Hematopoietic multipotent progenitor cell treated with erythropoietin and hydrocortisone succinate and interleukin-3 and kit ligand, for 6 days (in vitro differentiated cells): ENCODE measurements at places on chromosomes 1 and 21.
A peak's percentile ranks its signal among the peaks of the same experiment; 100 is the strongest.

DNA sequence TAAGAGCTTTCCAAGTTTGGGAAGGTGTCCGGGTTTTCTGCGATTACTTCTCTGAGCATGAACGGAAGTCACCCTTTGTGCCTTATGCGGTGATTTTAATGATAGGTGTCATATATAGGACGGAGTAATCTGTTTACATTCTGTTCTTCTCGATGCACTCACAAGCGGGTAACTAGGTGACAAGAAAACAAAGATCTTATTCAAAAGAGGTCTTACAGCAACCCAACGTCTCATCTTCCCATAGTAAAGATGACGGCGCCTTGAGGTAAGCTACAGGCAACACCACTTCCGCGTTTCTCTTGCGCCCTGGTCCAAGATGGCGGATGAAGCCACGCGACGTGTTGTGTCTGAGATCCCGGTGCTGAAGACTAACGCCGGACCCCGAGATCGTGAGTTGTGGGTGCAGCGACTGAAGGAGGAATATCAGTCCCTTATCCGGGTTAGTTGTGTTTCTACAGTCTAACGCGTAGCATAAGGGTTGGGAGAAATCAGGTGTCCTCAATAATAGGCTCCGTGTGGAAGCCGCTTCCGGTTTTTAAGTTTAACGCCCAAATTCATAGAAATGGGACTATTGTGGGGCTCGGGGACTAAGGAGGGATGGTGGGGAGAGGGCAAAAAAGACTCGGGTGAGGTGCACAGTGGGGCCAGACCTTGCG, at the start of gene UFC1:
UFC1 (plus strand) TSS at position 297 of the 656 bp plus-strand sequence; CDS start at position 317, 20 bp downstream.
- DNase-seq = peak; percentile 97

DNA sequence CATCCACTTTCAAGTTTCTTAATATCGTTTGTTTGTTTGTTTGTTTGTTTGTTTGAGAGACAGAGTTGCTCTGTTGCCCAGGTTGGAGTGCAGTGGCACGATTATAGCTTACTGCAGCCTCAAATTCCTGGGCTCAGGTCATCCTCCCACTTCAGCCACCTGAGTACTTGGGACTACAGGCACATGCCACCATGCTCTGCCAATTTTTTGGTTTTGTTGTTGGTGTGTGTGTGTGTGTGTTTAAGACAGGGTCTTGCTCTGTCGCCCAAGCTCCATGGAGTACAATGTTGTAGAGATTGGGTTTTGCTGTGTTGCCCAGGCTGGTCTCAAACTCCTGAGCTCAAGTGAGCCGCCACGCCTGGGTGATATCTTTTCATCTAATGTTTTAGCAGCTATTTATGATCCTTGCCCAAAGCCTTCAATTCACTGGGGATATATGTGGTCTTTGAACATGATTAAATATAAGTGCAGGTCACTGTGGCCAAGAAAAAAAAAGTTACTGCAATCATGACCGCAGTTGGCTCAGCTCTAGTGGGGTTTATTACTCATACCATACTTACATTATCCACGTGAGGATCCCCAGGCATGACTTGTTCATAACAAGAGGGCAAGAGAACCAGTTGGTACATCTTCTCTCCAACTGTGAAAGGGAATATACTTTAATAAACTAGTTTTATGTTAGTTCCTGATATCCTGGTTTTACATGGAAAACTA, 8.0 kb downstream of the RRP1B start:
- no peak for DNase-seq

- no peak for DNase-seq
Measured at GRCh38 chr21:45796003-45796402, 152.5 kb downstream of the PCBP3 start.

- DNase-seq = no peak
Measured at GRCh38 chr1:31802190-31803150, 13.4 kb downstream of the SPOCD1 start.

GRCh38 chr1:215766521-215766920, 199.4 kb downstream of the KCTD3 start:
- DNase-seq = no peak

GRCh38 chr1:198830412-198830811, 191.6 kb downstream of the PTPRC start:
- no peak for DNase-seq

DNA sequence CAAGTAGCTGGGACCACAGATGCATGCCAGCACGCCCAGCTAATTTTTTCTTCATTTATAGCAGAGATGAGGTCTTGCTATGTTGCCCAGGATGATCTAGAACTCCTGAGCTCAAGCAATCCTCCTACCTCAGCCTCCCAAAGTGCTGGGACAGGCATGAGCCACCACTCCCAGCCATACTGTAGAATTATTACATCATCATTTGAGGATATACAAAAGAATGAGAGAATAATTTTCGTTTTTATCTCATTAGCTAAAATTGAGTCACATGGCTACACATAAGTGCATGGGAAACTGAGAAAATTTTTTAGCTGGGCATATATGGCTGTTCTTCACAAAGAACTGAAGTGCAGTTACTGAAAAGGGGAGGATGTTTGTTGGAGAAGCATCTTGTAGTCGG, 21.2 kb downstream of the STXBP3 start:
- DNase-seq = no peak

DNA sequence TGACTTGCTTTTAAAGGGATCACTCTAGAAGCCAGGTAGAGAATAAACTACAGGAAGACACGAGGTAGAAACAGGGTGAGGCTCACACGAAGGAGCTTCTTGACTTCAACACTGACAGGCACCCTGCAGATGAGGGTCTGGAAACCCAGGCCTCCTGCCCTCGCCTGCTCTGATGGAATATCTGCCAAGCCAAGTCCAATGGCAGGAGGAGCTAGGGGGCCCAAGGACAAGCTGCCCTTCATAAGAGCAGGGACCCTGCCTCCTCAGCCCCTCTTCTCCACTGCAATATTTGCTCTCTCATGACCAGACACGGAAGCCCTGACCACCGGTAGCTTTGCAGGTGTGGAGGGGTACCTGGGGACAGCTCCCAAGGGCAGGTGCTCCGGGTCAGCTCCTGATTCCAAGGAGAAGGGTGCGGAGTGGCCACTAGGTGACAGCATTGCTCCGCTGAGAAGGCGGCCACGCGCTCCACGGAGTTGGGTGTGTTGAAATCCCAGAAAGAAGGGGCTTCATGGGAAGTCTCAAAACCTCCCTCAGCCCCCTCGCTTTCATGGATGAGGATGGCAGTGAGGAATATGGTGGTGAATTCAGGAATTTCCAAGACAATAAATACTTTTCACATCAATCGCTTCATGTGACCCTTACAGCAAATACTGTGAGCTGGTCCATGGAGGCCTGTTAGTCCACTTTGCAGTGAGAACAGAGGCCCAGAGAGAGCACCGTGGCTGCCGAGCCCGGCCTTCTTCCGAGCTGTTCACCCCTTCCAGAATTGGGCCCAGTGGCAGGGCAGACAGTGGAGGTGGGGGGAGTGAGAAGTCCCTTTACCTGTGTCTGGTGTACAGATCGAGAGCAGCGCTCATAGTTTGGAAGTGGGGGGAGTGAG, 33.2 kb upstream of the PAX7 start:
- peak; percentile 65 for DNase-seq

- DNase-seq = no peak
Measured at GRCh38 chr1:59150577-59151386, 146.1 kb upstream of the FGGY start.

DNA sequence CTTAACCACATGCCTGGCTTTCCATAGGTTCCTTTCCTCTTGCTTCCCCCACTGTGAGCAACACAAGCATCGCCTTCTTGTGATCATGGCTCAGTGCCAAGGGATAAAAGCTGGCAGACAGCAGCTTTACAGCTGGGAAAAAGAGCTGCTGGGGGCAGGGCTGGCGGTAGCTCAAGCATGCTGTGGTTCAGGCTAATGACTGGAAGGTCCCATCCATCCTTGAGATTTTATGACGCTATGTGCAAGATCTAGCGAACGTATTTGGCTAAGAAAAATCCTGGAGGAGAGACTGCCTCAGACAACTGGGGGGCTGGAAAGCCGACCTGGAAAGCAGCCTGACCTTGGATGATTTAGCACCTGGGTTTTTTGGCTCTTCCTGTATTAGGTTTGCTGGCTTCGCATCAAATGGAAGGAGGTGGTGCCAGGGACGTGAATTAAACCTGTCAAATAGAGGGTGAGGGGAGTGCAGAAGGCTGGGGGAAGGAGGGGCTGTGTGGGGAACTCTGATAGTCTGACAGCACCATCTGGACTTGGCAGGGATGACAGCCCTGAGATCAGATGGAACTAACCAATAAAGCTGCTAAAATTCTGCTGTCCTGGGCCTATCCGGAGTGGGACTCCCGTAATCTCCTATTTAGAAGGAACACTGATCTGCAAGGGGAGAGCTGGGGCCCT, 34.8 kb downstream of the ZMYND12 start:
- peak; percentile 29 for DNase-seq
